Sigmoid colon (tissue), 7 donors: ENCODE measurements at places on chromosomes 12 and 14. TPM values are rescaled to one million over a fixed set of nuclear protein-coding genes. Genes with fewer than 3 reads are reported as not detected.

GRCh38 chr12:129886541-129886940, 17.3 kb downstream of the TMEM132D start:
- no peaks in the 10 kb centered on the region for H3K27me3 ChIP-seq
- DNase-seq: no peak
- H3K4me3 ChIP-seq: no peak overlapping the region
- H3K36me3 ChIP-seq: no peaks in the 10 kb centered on the region

- no peaks in the 10 kb centered on the region for H3K27me3 ChIP-seq
- no peaks in the 10 kb centered on the region for H3K4me1 ChIP-seq
- H3K27ac ChIP-seq: no peak overlapping the region
- no peaks in the 10 kb centered on the region for H3K36me3 ChIP-seq
- no peak overlapping the region for H3K4me3 ChIP-seq
- no peak for DNase-seq
Observed at GRCh38 chr14:50524060-50524459, 8.3 kb downstream of the MAP4K5 start.

The OTX2 gene
- total RNA-seq: not detected

- DNase-seq: peak; percentile 92
- no peaks in the 10 kb centered on the region for H3K27me3 ChIP-seq
- peak within 1 kb of the TSS; percentile 100 for H3K27ac ChIP-seq
- peaks cover 72% of the 10 kb centered on the region for H3K4me1 ChIP-seq
Observed at GRCh38 chr12:55707841-55708694, at the start of gene ITGA7. TSS of gene ITGA7 (minus strand) at chr12:55707904. CDS start at chr12:55707682, 222 bp downstream.

DNA sequence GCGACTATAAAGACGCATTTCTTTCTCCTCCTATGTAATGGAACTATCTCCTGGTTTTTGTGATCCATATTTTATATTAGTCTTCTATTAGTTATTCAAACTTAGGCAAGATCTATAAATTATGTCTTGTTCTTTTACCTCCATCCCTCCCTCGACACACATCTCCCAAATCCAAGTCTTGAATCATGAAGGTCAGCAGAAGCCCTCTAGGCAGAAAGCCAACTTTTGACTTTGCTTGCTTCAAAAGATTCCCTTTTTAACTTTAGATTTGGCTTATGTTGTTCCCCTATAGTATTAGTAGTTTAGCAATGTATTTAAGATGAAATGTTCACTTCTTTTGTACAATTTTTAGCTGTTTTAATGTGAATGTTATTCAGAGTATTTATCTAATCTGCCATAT, 689.8 kb downstream of the SLC6A15 start:
- H3K36me3 ChIP-seq: no peaks in the 10 kb centered on the region
- no peak overlapping the region for H3K27ac ChIP-seq
- no peaks in the 10 kb centered on the region for H3K27me3 ChIP-seq
- no peak for DNase-seq
- no peak overlapping the region for H3K4me3 ChIP-seq

DNA sequence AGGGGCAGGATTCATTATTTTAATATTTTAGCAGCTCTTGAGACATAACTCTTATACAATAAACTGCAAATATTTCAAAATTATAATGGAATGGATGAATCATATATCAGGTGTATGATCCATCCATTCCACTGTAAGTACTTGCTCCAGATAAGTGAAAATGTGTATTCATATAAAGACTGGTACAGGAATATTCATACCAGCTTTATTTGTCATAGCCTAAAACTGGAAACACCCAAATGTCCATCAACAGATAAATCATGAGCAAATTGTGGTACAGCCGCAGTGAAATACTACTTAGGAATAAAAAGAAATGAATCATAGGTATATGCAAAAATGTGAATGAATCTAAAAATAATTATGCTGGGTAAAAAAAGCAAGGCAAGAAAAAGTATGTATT, 263.6 kb upstream of the SYT10 start:
- H3K36me3 ChIP-seq: no peaks in the 10 kb centered on the region
- no peak for DNase-seq
- no peaks in the 10 kb centered on the region for H3K4me1 ChIP-seq
- H3K4me3 ChIP-seq: no peak overlapping the region

DNA sequence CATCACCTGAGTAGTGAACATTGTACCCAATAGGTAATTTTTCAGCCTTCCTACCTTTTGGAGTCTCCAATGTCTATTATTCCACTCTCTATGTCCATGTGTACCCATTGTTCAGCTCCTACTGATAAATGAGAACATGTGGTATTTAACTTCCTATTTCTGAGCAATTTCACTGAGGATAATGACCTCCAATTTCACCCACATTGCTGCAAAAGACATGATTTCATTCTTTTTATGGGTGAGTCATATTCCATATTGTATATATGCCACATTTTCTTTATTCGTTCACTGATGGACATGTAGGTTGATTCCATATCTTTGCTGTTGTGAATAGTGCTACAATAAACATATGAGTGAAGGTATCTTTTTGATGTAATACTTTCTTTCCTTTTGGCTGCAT, 16.4 kb upstream of the BTG1 start:
- no peaks in the 10 kb centered on the region for H3K36me3 ChIP-seq
- no peak overlapping the region for H3K27ac ChIP-seq

GRCh38 chr14:34931206-34931605, 51.6 kb upstream of the SRP54 start:
- H3K4me1 ChIP-seq: no peaks in the 10 kb centered on the region
- no peaks in the 10 kb centered on the region for H3K36me3 ChIP-seq
- no peaks in the 10 kb centered on the region for H3K27me3 ChIP-seq
- H3K27ac ChIP-seq: no peak overlapping the region
- no peak overlapping the region for H3K4me3 ChIP-seq

The PITPNM2 gene
- 19.5 TPM for total RNA-seq

- H3K27ac ChIP-seq: no peak overlapping the region
- peaks cover 41% of the 10 kb centered on the region for H3K36me3 ChIP-seq
- H3K4me1 ChIP-seq: no peaks in the 10 kb centered on the region
Observed at GRCh38 chr12:121334513-121335343, 17.5 kb downstream of the ANAPC5 start.

- no peak overlapping the region for H3K27ac ChIP-seq
- no peaks in the 10 kb centered on the region for H3K27me3 ChIP-seq
- H3K36me3 ChIP-seq: no peaks in the 10 kb centered on the region
Observed at GRCh38 chr14:101033006-101033405, 129.5 kb upstream of the RTL1 start.

DNA sequence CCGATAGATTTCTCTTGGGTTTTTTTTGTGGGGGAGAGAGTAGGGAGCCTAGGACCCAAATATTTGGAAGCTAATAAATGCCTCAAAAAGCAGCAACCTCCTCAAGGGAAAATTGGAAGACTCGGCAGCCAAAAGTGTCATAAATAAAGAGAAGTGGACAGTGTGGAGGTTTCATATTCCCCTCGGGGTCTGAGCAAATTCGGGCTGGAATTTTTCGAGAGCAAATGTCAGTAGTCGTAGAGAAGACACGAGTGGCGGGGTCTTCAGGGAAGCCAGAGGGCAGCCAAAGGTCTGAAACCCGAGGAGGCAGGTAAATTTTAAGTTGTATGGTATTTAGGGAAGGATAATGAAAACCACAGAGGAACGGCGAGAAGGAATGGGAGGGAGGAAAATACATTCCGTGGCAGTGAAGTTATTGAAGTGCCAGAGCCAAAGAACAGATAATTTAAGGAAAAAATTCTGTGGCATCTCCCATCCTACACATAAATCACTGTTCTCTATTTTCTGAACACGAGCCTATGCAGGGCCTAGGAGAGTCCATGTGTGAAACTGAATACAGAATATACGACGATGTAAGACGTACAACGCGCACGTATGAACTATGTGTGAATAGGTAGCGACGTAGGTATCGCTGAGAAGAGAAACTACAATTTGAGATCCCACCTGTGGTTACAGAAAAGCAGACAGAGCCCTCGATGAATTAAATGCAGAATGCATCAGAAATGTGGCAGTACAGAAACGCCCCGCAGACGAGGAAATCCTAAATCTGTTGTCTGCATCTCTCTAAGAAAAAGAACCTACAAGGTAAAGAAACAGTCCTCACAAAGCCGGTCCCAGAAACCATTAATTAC, 12.9 kb downstream of the BCL11B start:
- H3K4me3 ChIP-seq: no peak overlapping the region
- no peaks in the 10 kb centered on the region for H3K36me3 ChIP-seq
- H3K4me1 ChIP-seq: no peaks in the 10 kb centered on the region
- H3K27me3 ChIP-seq: peaks cover 64% of the 10 kb centered on the region

DNA sequence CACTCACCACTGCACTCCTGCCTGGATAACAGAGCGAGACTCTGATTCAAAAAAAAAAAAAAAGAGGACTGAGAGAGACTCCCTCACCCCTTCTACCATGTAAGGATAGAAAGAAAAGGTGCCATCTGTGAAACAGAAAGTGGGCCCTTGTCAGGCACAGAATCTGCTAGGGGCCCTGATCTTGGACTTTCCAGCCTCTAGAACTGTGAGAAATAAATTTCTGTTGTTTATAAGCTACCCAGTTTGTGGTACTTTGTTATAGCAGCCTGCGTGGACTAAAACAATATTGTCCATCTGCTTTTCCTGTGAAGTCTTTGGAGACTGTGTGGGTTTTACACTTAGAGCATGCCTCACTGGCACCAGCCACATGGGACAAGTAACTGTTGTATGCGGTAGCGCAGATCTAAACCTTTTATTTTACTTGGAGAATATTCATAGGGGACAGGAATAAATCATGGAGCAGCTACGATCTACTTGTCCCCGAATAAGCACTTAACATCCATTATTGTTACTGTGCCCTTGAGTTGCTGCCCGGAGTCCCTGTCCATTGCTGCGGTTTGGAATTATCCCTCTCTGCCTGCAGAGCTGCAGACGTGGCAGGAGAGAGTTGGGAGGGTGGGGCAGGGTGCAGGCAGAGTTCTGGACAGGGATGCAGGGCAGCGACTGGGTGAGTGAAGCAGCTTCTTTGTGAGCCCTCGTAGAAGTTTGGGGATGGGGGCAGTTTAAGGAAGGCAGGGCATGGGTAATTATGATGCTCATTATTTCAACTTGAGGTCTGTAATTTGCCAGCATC, 52.4 kb upstream of the STON2 start:
- DNase-seq: peak; percentile 46
- H3K27me3 ChIP-seq: no peaks in the 10 kb centered on the region
- no peak overlapping the region for H3K27ac ChIP-seq
- H3K4me3 ChIP-seq: no peak overlapping the region
- peaks cover 20% of the 10 kb centered on the region for H3K4me1 ChIP-seq
- H3K36me3 ChIP-seq: no peaks in the 10 kb centered on the region

DNA sequence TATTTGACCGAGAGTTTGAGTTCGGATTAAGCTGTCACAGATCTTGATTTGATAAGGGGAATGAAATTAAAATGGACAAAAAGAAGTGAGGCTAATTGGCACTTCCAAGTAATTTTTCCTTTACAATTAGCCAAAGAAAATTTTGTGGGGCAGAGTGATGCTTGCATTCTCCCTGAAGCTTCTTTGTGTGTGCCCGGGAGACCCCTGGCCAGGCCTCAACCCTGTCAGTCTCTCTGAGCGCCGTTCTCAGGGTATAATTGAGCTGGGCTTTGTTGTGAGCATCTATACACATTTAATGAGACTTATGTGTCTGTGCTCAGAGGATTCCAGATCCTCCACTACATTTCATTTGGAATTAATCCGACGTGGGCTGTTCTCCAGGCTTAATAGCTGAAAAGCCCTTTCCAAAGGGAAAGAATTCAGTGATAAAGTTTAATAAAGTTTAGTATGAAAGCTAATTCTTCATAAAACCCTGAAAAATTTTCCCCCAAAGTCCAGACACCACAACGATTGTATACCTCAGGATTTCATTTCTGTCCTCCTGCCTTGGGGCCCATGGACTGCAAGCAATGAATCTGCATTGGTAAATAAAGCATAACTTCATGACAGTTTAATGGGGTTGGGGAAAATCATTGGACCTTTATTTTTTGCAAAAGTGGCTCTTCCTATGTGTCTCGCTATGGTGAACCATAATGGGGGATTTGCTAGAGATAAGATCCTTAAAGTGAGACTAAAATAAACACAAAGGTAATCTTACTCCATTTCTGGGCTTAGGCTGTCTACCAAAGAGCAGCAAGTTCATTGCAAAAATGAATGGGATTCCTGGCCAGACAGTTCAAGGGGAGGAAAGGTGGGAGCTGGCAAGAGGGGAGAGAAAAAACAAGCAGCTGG, 292.6 kb downstream of the C12orf75 start:
- no peaks in the 10 kb centered on the region for H3K4me1 ChIP-seq
- H3K4me3 ChIP-seq: no peak overlapping the region

GRCh38 chr12:74111688-74112360, 425.8 kb upstream of the ATXN7L3B start:
- no peak overlapping the region for H3K27ac ChIP-seq
- H3K4me3 ChIP-seq: no peak overlapping the region
- DNase-seq: no peak
- no peaks in the 10 kb centered on the region for H3K27me3 ChIP-seq
- H3K4me1 ChIP-seq: no peaks in the 10 kb centered on the region

GRCh38 chr12:52356031-52356761, 11.1 kb downstream of the KRT85 start:
- no peak for DNase-seq
- peaks cover 3% of the 10 kb centered on the region for H3K4me1 ChIP-seq
- H3K27me3 ChIP-seq: no peaks in the 10 kb centered on the region
- H3K27ac ChIP-seq: no peak overlapping the region
- no peaks in the 10 kb centered on the region for H3K36me3 ChIP-seq

The APOLD1 gene
- 13.9 TPM for total RNA-seq

DNA sequence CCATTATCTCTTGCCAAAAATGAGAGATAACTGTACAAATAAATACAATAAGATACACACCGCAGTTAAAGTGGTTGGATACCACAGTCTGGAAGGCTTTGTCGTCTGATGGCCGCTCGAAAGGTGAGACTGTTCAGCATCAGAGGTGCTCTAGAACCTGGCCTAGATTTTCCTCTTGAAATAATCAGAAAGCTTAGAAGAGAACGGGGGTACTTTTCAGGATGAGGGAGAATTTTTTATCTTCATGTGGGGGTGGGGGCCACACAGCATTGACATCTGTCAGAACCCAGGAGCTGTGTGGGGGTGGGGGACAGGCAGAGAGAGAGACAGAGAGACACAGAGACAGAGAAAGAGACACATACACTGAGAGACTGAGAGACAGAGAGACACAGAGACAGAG, 90.5 kb downstream of the GALNT9 start:
- H3K27ac ChIP-seq: no peak overlapping the region
- no peaks in the 10 kb centered on the region for H3K36me3 ChIP-seq
- H3K27me3 ChIP-seq: no peaks in the 10 kb centered on the region
- no peaks in the 10 kb centered on the region for H3K4me1 ChIP-seq
- no peak for DNase-seq
- H3K4me3 ChIP-seq: no peak overlapping the region

The AMDHD1 gene
- total RNA-seq: 0.71 TPM

The LAG3 gene
- 6.9 TPM for total RNA-seq

The TGFB3 gene
- total RNA-seq: 16.4 TPM

GRCh38 chr14:103130965-103131364, 7.7 kb downstream of the TNFAIP2 start:
- no peak overlapping the region for H3K4me3 ChIP-seq
- no peaks in the 10 kb centered on the region for H3K27me3 ChIP-seq
- peak overlapping the region; percentile 63 for H3K27ac ChIP-seq
- H3K4me1 ChIP-seq: peaks cover 32% of the 10 kb centered on the region

DNA sequence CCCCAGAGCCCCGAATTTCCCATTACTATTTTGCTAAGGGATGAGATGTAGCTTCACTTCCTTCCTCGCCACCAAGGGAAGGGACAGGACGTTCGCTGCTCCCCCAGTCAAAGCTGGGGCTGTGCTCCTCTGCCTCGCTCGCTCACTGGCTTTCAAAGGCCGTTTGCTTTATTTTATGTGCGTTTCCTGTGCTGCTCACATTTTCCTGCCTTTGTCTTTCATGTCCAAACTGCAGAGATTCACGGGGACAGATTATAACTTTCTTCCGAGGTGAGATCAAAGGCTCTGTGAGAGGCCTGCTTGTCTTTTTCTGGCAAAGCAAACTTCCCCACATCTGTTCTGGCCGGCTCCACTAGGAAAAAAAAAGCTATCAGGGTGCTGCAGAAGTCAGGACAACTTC, 76.0 kb upstream of the FZD10 start:
- no peak overlapping the region for H3K4me3 ChIP-seq
- no peaks in the 10 kb centered on the region for H3K4me1 ChIP-seq
- no peaks in the 10 kb centered on the region for H3K36me3 ChIP-seq
- H3K27ac ChIP-seq: no peak overlapping the region
- DNase-seq: no peak
